ENCODE measurements at places on chromosomes 13 and 19. TPM values are rescaled to one million over a fixed set of nuclear protein-coding genes. Genes with fewer than 3 reads are reported as not detected.

- no peaks in the 10 kb centered on the region for H3K36me3 ChIP-seq
- no peaks in the 10 kb centered on the region for H3K27me3 ChIP-seq
- no peak for DNase-seq
- H3K4me1 ChIP-seq = peaks cover 8% of the 10 kb centered on the region
- no peak overlapping the region for H3K27ac ChIP-seq
Measured at GRCh38 chr13:102707467-102707866, 12.6 kb upstream of the METTL21C start.

- H3K4me1 ChIP-seq = no peaks in the 10 kb centered on the region
- H3K27me3 ChIP-seq = no peaks in the 10 kb centered on the region
- no peak overlapping the region for H3K4me3 ChIP-seq
Measured at GRCh38 chr13:23866420-23867026, 22.7 kb downstream of the MIPEP start.

GRCh38 chr19:19749117-19749907, 16.4 kb upstream of the ZNF14 start:
- no peaks in the 10 kb centered on the region for H3K36me3 ChIP-seq
- H3K4me1 ChIP-seq = no peaks in the 10 kb centered on the region
- H3K27me3 ChIP-seq = no peaks in the 10 kb centered on the region
- H3K4me3 ChIP-seq = no peak overlapping the region

- H3K4me1 ChIP-seq = no peaks in the 10 kb centered on the region
- no peaks in the 10 kb centered on the region for H3K27me3 ChIP-seq
- H3K4me3 ChIP-seq = no peak overlapping the region
- H3K36me3 ChIP-seq = peaks cover 2% of the 10 kb centered on the region
Measured at GRCh38 chr13:24253520-24254145, 55.7 kb upstream of the C1QTNF9 start.

DNA sequence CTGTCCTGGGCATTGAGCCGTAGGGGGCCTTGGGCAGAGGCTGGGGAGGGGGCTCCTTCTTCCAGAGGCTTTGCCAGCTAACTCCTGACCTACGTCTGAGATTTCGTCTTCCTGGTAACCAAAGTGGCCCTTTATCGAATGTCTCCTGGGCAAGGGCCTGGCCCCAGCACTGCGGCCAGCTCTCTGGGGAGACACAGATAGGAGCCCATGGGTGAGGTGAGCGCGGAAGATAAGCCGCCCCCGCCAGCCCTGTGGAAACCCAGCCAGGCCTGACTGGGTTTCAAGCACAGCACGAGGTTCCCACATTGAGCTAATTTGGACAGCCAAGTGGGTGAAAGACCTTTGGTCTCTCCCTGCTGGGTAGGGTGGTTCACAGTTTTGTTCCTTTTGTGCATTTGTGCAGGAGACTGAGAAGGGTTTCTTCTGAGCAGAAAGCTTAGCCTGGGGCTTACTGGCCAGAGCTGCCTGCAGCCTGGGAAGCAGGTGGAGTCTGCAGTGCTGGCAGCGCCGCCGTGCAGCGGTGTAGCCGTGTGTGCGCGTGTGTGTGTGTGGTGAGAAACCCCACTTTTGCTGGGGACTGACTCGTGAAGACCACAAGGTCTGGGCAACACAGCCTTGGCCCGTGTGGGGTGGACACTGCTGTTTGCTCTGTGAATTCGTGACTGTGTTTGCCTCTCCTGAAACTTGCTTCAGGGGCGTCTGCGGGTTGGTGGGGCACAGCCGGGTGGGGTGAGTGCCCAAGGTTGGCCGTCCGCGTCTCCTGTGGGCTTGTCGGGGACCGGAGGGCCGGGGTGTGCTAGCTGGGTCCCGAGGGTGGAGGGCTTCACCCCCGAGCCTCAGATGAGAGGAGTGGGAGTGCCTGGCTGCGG, 2.5 kb downstream of the BSG start:
- H3K36me3 ChIP-seq = peaks cover 4% of the 10 kb centered on the region
- peaks cover 53% of the 10 kb centered on the region for H3K4me1 ChIP-seq
- H3K4me3 ChIP-seq = peak overlapping the region; percentile 77
- H3K27ac ChIP-seq = peak overlapping the region; percentile 97

GRCh38 chr13:64697226-64697625, 2532.9 kb downstream of the PCDH9 start:
- no peak for DNase-seq
- no peaks in the 10 kb centered on the region for H3K4me1 ChIP-seq
- H3K4me3 ChIP-seq = no peak overlapping the region

DNA sequence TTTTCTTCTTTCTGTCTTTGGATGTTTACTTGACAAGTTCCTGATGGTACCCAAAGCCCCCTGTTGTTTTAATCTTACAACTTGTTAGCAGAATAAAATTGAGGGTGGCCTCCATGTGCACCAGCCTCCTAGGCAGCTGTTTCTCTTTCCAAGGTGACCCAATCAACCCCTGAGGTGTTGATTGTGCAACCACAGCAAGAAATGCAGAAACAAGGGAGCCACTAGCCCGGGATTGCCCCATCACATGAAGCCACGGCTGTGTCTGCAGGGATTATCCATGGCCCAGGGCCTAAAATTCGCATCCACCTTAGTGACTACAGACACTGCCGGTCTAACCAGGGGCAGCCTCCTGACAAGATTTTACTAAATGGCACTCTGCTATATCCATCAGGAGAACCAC, 14.4 kb downstream of the CEACAM4 start:
- H3K4me3 ChIP-seq = no peak overlapping the region
- H3K27ac ChIP-seq = no peak overlapping the region
- peaks cover 3% of the 10 kb centered on the region for H3K27me3 ChIP-seq
- no peak for DNase-seq

DNA sequence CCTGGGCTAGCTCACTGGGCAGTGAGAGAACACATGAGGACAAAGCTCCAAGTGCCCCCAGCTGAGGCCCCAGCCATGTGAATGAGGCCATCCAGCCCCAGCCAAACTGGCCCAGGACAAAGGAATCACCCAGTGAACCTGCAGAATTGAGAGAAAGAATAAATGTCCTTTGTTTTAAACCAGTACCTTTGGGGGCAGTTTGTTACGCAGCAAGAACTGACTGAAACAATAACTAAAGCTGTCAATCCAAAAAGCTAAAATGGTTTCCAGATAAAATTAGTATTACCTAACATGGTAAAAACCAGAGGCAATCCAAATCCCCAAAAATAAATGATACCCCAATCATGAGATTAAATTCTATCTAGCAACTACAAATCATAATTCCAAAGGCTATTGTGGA, 69.6 kb downstream of the ZNF557 start:
- H3K27me3 ChIP-seq = no peaks in the 10 kb centered on the region
- H3K4me3 ChIP-seq = no peak overlapping the region
- peaks cover 10% of the 10 kb centered on the region for H3K4me1 ChIP-seq
- peaks cover 72% of the 10 kb centered on the region for H3K36me3 ChIP-seq
- H3K27ac ChIP-seq = no peak overlapping the region

GRCh38 chr13:99311137-99311536, 3.9 kb upstream of the GPR183 start:
- H3K27me3 ChIP-seq = no peaks in the 10 kb centered on the region
- no peak overlapping the region for H3K4me3 ChIP-seq
- H3K36me3 ChIP-seq = no peaks in the 10 kb centered on the region
- no peak for DNase-seq

GRCh38 chr13:40631605-40632004, 34.8 kb downstream of the FOXO1 start:
- H3K27me3 ChIP-seq = no peaks in the 10 kb centered on the region
- no peak overlapping the region for H3K27ac ChIP-seq
- H3K4me3 ChIP-seq = no peak overlapping the region
- DNase-seq = no peak
- H3K36me3 ChIP-seq = peaks cover 5% of the 10 kb centered on the region

GRCh38 chr13:25777509-25777908, 274.3 kb downstream of the SHISA2 start:
- no peak overlapping the region for H3K4me3 ChIP-seq
- no peaks in the 10 kb centered on the region for H3K27me3 ChIP-seq
- no peaks in the 10 kb centered on the region for H3K4me1 ChIP-seq
- no peak overlapping the region for H3K27ac ChIP-seq
- DNase-seq = no peak
- H3K36me3 ChIP-seq = no peaks in the 10 kb centered on the region

DNA sequence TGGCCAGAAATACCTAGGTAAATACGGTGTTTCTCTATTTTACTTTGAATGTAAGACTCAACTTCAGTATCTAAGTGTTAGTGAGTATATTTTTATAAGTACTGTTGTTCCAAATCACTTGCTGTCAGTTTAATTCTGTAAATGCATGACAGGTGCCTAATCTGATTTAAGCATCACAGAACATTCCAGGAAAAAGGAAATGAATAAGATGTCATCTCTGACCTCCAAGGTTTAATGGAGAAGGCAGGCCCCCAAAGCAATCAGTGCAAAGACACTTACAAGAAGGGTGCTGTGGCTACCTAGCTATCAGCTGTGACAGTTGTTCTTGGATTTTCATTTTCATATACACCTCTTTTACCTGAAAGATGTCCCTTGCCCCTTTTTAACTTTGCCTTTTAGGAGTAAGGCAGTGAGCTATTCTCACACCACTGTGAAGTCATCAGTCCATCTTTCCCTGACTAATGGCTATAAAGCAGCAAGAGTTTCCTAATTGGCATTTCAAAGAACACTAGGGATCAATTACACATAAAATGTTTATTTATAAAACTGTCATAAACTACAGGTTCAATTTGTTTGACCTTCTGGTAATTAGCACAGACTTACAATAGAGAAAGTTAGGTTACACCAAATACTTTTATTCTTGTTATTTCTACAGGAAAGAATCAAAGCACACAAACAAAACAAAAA, 427.6 kb downstream of the SPRY2 start:
- no peak overlapping the region for H3K27ac ChIP-seq
- no peaks in the 10 kb centered on the region for H3K36me3 ChIP-seq
- no peak overlapping the region for H3K4me3 ChIP-seq
- DNase-seq = no peak
- H3K27me3 ChIP-seq = no peaks in the 10 kb centered on the region

GRCh38 chr13:109870696-109871370, 84.5 kb upstream of the IRS2 start:
- H3K4me3 ChIP-seq = no peak overlapping the region
- no peak for DNase-seq
- H3K27ac ChIP-seq = no peak overlapping the region
- no peaks in the 10 kb centered on the region for H3K36me3 ChIP-seq
- peaks cover 10% of the 10 kb centered on the region for H3K4me1 ChIP-seq

DNA sequence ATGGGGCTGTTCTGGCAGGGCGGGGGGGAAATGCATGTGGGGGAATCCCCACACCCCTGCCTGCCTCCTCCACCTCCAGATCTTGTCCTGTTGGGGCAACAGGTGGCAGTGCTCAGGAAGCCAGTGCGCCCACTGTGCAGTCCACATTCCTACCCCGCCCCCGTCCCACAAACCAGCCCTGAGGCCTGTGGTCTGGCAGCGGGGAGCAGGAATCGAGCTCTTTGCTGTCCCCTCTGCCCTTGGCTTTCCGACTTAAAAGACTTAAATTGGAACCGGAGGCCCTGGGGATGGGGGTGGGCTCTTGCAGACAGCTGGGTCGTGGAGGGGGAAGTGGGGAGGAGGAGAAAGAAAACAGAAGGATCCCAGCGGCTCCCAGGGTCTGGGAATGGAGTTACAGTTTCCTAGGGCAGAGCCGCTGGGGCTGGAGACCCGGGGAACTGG, 4.3 kb downstream of the NANOS3 start:
- peak overlapping the region; percentile 70 for H3K27ac ChIP-seq
- H3K4me1 ChIP-seq = peaks cover 13% of the 10 kb centered on the region
- H3K4me3 ChIP-seq = no peak overlapping the region
- H3K27me3 ChIP-seq = no peaks in the 10 kb centered on the region

- H3K36me3 ChIP-seq = no peaks in the 10 kb centered on the region
- no peak for DNase-seq
- H3K27me3 ChIP-seq = no peaks in the 10 kb centered on the region
- H3K27ac ChIP-seq = no peak overlapping the region
- H3K4me3 ChIP-seq = no peak overlapping the region
Measured at GRCh38 chr13:41699759-41700158, 242.4 kb downstream of the RGCC start.

- H3K36me3 ChIP-seq = no peaks in the 10 kb centered on the region
- peaks cover 56% of the 10 kb centered on the region for H3K4me1 ChIP-seq
- H3K27ac ChIP-seq = peak overlapping the region; percentile 96
- H3K4me3 ChIP-seq = no peak overlapping the region
- DNase-seq = peak; percentile 94
Measured at GRCh38 chr19:18023622-18024251, 15.8 kb downstream of the ARRDC2 start.

- H3K27ac ChIP-seq = no peak overlapping the region
- no peak for DNase-seq
- H3K36me3 ChIP-seq = no peaks in the 10 kb centered on the region
Measured at GRCh38 chr13:78597602-78597932, 5.8 kb downstream of the POU4F1 start.

GRCh38 chr13:64371045-64371444, 2859.1 kb downstream of the PCDH9 start:
- no peaks in the 10 kb centered on the region for H3K4me1 ChIP-seq
- DNase-seq = no peak
- H3K36me3 ChIP-seq = no peaks in the 10 kb centered on the region

GRCh38 chr13:33518452-33518851, 232.9 kb upstream of the STARD13 start:
- DNase-seq = no peak
- no peaks in the 10 kb centered on the region for H3K27me3 ChIP-seq
- H3K4me1 ChIP-seq = no peaks in the 10 kb centered on the region
- H3K36me3 ChIP-seq = no peaks in the 10 kb centered on the region

GRCh38 chr13:41259875-41260501, 3.4 kb downstream of the MTRF1 start:
- H3K36me3 ChIP-seq = no peaks in the 10 kb centered on the region
- DNase-seq = no peak
- peaks cover 5% of the 10 kb centered on the region for H3K4me1 ChIP-seq
- no peak overlapping the region for H3K4me3 ChIP-seq
- no peaks in the 10 kb centered on the region for H3K27me3 ChIP-seq

GRCh38 chr19:3095441-3096191, 1.5 kb downstream of the GNA11 start:
- peaks cover 42% of the 10 kb centered on the region for H3K4me1 ChIP-seq
- H3K36me3 ChIP-seq = no peaks in the 10 kb centered on the region
- H3K27ac ChIP-seq = peak overlapping the region; percentile 36
- peaks cover 16% of the 10 kb centered on the region for H3K27me3 ChIP-seq
- no peak for DNase-seq
- peak overlapping the region; percentile 97 for H3K4me3 ChIP-seq

DNA sequence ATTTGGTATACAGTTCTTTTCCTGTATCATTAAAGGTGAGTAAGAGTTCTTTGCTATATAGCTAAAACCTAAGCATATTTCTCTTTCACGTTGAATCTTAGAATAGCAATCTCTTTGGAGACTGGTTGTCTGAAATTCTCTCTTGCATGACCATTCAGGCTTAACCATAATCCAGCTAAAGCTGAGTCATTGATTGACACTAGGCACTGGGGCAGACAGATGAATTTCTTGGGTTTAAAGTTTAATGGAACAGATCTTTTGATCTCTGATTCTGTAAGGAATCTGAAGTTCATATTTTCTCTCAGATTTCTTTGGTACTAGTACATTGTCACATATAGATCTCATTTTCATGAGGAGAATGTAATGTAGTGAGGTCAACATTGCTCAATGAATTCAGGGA, 397.3 kb upstream of the MIR17HG start:
- H3K27ac ChIP-seq = no peak overlapping the region
- H3K36me3 ChIP-seq = no peaks in the 10 kb centered on the region
- H3K4me3 ChIP-seq = no peak overlapping the region
- no peaks in the 10 kb centered on the region for H3K27me3 ChIP-seq
- no peak for DNase-seq
- H3K4me1 ChIP-seq = no peaks in the 10 kb centered on the region

ZNF284 gene
- 1.1 TPM for polyA plus RNA-seq

ATCAY gene
- not detected for polyA plus RNA-seq

GIPR gene
- polyA plus RNA-seq = 1.9 TPM

SULT2A1 gene
- polyA plus RNA-seq = not detected

ZNF791 gene
- polyA plus RNA-seq = 6.9 TPM

EIF3K gene
- polyA plus RNA-seq = 801 TPM

GRK1 gene
- polyA plus RNA-seq = 0.15 TPM

FCHO1 gene
- 0.34 TPM for polyA plus RNA-seq

PRSS57 gene
- not detected for polyA plus RNA-seq

Data from heart left ventricle (tissue), 16 donors.